ENCODE measurements at places on chromosomes 1 and 21. TPM values are rescaled to one million over a fixed set of nuclear protein-coding genes. Genes with fewer than 3 reads are reported as not detected.

The COL24A1 gene
- total RNA-seq: 1.8 TPM

The DMBX1 gene
- total RNA-seq: not detected

The THEM5 gene
- total RNA-seq: not detected

The AMY1B gene
- total RNA-seq: not detected

The NUP133 gene
- 35.1 TPM for total RNA-seq

The OR2T33 gene
- total RNA-seq: not detected

The PSMB2 gene
- 17.1 TPM for total RNA-seq

The S100A3 gene
- total RNA-seq: 7.6 TPM

The L1TD1 gene
- total RNA-seq: 0.29 TPM

The HTR6 gene
- not detected for total RNA-seq

The FGGY gene
- 24.6 TPM for total RNA-seq

The DPT gene
- total RNA-seq: 2.4 TPM

The DFFB gene
- total RNA-seq: 5.1 TPM

The LCE5A gene
- total RNA-seq: not detected

The FAM151A gene
- total RNA-seq: not detected

The AGMAT gene
- total RNA-seq: 2.2 TPM

The HEATR1 gene
- total RNA-seq: 34.2 TPM

The KCNE1 gene
- 0.29 TPM for total RNA-seq

The NADK gene
- 45.6 TPM for total RNA-seq

The EBNA1BP2 gene
- 50.7 TPM for total RNA-seq

The TEKT2 gene
- total RNA-seq: 0.29 TPM

The RER1 gene
- total RNA-seq: 77.8 TPM

The TRIM67 gene
- 0.29 TPM for total RNA-seq

The SCAMP3 gene
- total RNA-seq: 41.3 TPM

The C1orf53 gene
- total RNA-seq: 6.5 TPM

The TSTD1 gene
- total RNA-seq: 1.8 TPM

The PTGFR gene
- total RNA-seq: 81.9 TPM
